ENCODE measurements at places on chromosomes 5 and 9.

GRCh38 chr5:1540831-1541701 lies 17.3 kb upstream of the LPCAT1 start:
- no peak for DNase-seq

GRCh38 chr5:156974328-156974727 lies 11.3 kb upstream of the TIMD4 start:
- no peak for DNase-seq

- no peak for DNase-seq
Measured at GRCh38 chr9:96618209-96619123, 1.2 kb downstream of the CDC14B start.

GRCh38 chr9:2992427-2992826 lies 148.5 kb upstream of the PUM3 start:
- no peak for DNase-seq

GRCh38 chr9:91502913-91503672 lies 79.5 kb upstream of the NFIL3 start:
- DNase-seq = no peak

DNA sequence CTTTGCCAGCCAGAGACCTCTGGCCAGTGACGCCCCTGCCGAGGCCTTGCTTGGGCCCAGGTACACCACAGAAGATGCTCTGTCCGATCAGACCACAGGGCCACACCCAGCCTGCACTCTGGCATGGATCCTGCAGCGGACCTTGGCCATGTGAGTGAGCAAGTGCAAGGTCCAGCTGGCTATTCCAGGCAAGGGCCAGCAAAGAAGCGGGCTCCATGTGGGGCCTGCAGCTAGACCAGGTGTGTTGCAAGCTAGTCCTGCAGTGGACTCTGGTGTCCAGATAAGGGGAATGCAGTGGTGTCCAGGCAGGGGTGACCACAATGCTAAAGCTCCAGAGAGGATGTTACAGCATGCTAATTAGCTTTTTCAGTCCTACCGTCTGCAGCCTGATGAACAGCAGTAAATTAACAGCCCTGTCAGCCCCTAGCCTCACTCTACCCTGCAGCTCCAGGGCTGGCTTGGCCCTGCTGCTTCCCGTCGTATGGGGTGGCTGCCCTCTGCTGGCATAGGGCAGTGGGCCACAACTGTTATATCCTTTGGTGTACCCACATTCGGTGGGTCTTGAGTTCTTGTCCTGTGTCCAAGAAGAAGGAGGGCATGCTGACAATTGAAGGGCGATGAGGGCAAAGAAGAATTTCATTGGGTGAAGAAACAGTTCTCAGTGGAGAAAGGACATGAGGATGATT lies 284.5 kb upstream of the POU5F2 start:
- DNase-seq = no peak

DNA sequence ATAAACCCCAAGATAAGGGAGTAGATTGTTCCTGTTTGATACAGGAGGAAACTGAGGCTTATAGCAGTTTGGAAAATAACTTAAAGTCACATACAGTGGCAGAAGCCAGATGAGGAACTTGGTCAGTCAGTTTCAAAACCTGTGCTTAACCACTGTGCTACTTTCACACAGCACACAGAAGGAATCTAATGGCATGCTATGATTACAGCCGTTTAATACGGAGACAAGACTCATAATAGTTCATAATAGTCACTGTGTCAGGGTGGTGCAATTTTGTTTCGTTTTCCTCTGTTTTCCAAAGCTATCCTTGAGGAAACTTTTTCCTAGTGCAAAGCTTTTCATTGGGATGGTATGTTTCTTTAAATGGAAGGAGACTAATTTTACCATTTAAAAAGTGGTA lies 112.3 kb downstream of the GCNT1 start:
- no peak for DNase-seq

- DNase-seq = no peak
Measured at GRCh38 chr5:132680780-132681475, 7.1 kb downstream of the IL4 start.

DNA sequence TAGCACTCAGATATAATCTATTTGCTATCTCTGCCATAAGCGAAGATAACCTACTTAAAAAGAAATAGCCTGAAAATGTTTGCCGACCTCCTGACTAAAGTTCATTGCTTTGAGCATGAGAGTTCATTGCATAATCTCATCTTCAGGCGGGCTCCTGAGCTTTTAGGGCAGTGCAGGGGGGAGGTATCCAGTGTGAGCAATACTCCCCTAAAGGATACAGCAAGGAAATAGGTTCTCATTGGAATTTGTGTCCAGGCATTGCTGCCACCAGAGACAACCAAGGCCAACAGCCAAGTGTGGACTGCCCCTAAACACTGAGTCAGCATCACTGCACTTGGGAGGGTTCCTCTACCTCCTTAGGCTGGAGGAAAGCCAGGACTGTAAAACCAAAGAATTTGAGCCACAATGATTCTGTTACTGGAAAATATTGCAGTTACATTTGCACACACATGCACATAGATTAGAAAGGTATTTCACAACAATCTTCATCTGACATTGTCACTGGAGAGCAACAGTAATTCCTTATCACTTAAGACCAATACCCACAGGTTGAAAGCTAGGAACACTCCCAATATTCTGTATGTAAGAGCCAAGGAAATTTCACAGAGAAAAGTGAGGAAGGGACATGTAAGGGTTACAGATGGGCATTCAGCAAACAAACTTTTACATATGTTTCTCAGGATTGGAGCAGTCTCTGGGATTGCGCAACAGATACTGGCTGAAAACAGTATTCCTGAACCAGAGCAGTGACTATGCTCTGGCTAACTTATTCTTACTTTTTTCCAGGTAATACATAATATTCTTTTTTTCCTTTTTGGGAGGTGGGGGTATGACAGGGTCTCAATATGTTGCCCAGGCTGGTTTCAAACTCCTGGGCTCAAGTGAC lies 98.6 kb upstream of the TLE1 start:
- no peak for DNase-seq

DNA sequence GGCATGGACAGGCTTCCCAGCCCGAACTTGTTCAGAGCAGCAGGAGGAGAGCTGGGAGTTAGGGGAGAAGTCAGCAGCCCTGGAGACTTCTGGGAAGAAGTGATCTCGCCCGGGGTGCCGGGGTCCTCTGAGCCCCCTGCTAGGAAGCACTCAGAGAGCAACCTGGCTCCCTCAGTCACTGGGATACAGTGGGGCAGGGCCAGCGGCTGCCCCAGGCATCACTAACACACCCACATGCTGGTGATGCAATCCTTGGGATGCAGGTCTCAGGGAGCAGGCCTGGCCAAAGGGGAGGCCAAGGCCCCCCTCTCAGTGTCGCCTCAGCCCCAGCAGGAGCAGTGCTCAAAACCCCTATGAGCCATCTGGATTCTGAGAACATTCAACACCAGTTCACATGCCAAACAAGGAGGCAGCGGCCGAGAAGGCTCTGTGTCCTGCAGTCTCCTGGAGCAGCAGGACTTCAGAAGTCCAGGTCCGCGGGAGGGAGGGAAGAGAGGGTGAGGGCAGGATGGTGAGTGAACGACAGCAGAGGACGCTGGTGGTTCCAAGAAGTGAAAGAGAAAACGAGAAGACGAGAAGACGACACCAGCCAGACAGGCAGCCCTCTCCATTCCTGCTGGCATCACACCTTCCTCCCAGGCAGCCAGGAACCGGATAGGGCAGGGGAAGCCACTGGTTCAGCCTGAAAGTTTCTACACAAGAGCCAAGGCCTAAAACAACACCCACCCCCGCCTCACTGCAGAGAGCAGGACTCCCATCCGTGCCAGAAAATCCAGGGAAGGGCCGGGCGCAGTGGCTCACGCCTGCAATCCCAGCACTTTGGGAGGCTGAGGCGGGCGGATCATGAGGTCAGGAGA lies 2.3 kb downstream of the PNPLA7 start:
- DNase-seq = no peak

GRCh38 chr5:168822248-168822744 lies 243.1 kb upstream of the PANK3 start:
- no peak for DNase-seq

- no peak for DNase-seq
Measured at GRCh38 chr5:57698802-57699201, 216.2 kb upstream of the ACTBL2 start.

- DNase-seq = no peak
Measured at GRCh38 chr5:65020492-65020891, 251.8 kb downstream of the CWC27 start.

GRCh38 chr9:35729700-35730485 lies 2.1 kb downstream of the TLN1 start:
- DNase-seq = no peak

GRCh38 chr9:107351382-107352045 lies 68.4 kb downstream of the RAD23B start:
- no peak for DNase-seq

- DNase-seq = no peak
Measured at GRCh38 chr9:122900791-122901190, 4.4 kb downstream of the RC3H2 start.

DNA sequence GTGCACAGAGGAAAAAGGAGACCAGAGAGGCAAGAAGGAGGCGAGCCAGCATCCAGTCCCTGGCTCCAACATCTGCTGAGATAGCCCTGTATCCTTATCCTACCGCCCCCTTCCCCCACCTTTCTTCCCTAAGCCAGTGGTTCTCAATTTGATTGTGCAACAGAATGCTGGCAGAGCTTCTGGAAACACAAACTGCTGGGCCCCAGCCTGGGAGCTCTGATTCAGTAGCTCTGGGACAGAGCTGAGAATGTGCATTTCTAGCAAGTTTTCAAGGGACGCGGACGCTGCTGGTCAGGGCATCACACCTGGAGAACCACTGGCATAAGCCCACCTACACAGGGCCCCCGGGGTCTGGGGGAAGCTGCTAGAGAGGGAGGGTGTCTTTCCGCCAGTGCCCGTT lies 21.1 kb downstream of the AK8 start:
- no peak for DNase-seq

DNA sequence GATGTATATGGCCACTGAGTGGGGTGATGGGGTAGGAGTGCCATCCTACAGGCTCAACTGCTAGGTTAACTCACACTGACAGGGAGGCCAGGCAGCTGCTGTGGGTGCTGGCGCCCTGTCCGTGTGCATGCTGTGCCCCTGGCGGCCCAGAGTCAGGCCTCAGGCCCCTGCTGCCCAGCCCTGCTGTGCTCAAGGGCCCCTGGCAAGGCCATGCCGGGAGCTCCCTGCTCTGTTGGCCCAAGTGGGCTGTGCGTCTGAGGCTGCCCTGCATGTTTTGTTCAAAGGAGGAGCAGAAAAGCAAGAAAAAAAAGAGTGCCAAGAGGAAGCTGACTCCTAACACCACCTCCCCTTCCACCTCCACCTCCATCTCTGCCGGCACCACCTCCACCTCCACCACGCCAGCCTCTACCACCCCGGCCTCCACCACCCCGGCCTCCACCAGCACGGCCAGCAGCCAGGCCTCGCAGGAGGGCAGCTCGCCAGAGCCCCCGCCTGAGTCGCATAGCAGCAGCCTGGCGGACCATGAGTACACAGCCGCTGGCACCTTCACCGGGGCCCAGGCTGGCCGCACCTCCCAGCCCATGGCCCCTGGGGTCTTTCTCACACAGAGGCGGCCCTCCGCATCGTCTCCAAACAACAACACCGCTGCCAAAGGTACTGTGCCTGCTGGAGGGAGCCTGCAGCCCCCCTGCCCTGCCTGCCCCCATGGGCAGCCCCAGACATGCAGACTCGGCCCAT lies 100.1 kb downstream of the PHF2 start:
- no peak for DNase-seq

DNA sequence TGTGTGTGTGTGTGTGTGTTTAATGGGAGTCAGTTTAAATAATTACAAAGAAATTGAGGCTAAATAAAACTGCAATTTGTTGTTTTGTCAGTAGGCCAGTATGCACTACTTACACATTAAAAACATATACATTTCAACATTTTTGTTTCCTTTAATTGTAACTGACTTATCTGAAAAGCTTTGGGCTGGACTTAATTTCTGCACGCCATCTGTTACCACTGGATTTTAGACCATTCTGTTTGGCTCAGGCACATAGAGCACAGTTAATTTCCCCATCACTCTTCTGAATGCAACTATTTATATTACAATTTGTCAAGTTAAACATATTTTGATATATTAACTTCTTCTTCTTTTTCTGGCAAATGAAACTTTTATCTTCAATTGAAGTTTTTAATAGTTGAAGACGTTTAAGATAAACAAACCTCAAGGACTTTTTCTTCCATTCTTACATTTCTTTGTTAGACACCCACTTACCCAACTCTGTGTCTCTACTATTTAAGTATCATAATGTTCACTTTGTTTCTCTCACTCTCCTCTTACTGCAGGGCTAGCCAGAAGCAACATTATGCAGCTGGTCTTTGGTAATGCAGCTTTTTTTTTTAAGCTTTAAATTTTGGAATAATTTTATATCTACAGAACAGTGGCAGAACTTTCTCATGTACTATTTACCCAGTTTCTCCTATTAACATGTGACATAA lies 253.4 kb upstream of the ANKH start:
- no peak for DNase-seq

DNA sequence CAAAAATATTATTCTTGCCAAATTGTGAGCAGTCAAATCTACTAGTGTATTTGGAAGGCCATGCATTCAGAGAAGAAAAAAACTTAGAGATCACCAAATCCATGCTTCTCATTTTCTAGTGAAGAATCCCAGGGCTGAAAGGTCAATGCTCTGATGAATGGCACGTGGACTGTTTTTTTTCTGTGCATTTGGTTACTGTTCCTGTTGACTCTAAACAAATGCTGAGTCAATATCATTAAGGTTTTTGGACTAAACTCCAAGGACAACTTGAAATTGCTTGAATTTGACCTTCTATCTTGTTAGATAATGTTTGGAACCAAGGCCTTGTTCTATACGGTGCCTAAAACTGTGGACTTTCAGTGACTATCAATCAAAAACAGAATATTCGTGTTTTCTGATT lies 142.2 kb downstream of the OSTF1 start:
- DNase-seq = no peak

DNA sequence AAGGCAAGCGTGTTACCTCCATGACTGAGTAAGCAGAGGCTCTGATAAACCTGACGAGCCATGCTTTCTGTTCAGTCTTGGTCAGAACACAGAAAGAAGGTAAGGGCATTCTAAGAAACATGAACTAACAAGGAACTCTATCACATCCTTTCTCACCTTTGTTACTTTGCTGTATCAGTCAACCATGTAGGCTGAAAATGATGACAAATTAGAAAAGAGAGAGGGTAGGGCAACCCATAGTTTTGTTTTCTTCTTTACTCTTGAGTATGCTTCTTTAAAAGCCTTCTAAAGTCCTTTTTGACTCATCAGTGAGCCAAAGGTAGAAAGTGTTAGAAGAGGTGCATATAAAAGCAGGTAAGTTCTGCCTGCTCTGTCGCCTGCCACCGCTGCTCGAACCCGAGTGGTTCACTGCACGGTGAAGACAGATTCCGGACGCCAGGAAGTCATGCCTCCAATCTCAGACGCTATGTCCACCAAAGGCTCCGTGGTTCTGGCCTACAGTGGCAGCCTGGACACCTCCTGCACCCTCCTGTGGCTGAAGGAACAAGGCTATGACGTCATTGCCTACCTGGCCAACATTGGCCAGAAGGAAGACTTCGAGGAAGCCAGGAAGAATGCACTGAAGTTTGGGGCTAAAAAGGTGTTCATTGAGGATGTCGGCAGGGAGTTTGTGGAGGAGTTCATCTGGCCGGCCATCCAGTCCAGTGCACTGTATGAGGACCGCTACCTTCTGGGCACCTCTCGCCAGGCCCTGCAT lies 298.4 kb downstream of the NDUFS4 start:
- no peak for DNase-seq
